ENCODE measurements at places on chromosomes 11 and 22.

GRCh38 chr22:36201630-36202319, at the start of gene APOL4:
APOL4 (minus strand) TSS chr22:36201809; CDS start chr22:36201734, 75 bp downstream.
- no peak for DNase-seq

GRCh38 chr22:49096476-49096875, 731.2 kb downstream of the BRD1 start:
- no peak for DNase-seq

DNA sequence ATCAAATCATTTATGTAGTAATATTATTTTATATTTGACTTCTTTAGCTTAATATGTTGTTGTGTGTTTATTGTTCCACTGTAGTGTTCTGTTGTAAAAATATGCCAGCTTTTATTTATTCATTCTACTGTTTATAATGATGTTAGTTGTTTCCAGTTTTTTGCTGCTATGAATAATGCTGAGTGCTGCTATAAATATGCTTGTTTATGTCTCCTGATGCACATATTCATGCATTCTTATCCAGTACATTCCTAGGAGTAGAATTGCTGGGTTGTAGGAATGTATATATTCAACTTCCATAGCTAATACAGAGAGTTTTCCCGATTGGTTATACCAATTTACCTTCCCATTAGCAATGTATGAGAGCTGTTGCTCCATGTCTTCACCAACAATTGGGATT, 33.5 kb upstream of the RAB30 start:
- DNase-seq = no peak

GRCh38 chr22:33803371-33804282, 116.6 kb downstream of the LARGE1 start:
- no peak for DNase-seq

DNA sequence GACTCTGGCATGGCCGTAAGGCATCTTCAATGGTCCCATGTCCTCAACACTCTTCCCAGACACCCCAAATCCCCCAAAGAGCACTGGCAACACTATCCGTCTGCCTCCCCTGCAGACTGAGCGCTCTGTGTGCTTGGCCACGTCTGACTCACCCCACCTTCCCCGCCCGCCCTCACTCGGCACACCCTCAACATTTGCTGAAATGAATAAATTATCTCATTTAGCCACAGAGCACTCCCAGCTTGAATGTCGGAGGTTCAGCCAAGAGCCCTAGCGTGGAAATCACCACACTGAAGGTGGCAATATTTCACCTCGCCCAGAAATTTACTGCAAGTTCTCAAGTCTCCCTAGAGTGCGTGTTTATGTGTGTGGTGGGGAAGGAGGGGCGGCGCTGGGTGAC, 46.6 kb upstream of the TCF20 start:
- DNase-seq = no peak

DNA sequence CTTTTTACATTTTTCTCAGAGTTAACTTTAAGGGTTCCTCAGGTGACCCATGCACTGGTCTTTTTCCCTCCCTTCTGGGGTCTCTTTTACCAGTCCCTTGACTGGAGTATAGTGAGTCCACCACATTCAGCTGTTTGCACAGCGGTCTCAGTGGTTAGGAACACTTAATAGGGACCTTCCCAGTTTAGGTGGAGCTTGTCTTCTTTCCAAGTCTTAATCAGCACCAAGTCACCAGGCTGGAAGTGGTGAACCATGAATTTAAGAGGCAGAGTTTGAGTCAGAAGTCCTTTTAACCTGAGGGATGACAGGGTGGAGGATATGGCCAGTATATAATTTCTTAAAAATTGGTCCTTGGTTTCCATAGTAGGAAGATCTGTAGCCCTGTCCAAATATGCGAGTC, 349.7 kb upstream of the MPPED2 start:
- no peak for DNase-seq

GRCh38 chr11:57781529-57781943, 19.9 kb downstream of the CTNND1 start:
- DNase-seq = no peak

DNA sequence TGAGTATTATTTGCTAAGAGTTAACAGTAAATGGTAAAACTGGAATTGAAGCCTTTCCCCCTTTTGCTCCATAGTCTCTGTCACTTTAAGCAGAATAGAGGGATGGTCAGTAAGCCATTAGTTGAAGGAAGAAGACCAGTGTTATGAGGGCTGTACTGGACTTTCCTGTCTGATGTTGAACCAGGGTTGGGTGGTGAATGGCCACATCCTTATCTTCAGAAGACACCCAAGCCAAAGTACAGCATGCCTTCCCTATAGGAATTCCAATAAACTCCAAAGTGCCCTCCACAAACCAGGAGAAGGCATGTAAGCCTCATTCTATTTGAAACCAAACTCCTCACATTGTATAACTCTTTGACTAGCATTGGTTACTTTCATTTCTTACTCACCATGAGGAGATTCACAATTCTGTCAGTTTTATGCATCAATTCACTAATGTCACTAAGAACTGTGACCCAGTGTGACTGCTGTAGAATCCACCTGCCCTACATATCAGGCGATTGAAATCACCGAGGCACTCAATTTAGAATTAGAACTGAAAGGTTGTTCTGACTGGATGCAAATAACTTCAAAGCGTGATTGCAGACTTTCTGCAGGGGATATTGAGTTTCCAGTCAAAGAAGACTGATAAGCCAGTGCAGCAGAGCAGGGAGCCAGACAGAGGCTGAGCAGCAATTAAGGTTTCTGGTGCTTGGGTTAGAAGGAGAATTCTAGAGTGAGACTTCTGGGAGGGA, 107.1 kb upstream of the DDI1 start:
- DNase-seq = no peak

DNA sequence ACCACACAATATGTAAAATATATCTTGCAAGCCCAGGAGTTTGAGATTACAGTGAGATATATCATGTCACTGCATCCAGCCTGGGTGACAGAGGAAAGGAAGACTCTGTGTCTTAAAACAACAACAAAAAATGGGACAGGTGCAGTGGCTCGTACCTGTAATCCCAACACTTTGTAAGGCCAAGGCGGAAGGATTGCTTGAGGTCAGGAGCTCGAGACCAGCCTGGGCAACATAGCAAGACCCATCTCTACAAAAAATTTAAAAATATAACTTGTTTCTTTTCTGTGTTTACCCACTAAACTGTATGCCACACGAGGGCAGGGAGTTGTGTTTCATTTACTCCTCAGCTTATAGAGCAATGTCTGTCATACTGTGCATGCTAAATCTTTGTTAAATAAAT, 3.1 kb downstream of the ZNF280A start:
- DNase-seq = no peak

GRCh38 chr11:60389279-60389910, 6.9 kb upstream of the MS4A14 start:
- no peak for DNase-seq

DNA sequence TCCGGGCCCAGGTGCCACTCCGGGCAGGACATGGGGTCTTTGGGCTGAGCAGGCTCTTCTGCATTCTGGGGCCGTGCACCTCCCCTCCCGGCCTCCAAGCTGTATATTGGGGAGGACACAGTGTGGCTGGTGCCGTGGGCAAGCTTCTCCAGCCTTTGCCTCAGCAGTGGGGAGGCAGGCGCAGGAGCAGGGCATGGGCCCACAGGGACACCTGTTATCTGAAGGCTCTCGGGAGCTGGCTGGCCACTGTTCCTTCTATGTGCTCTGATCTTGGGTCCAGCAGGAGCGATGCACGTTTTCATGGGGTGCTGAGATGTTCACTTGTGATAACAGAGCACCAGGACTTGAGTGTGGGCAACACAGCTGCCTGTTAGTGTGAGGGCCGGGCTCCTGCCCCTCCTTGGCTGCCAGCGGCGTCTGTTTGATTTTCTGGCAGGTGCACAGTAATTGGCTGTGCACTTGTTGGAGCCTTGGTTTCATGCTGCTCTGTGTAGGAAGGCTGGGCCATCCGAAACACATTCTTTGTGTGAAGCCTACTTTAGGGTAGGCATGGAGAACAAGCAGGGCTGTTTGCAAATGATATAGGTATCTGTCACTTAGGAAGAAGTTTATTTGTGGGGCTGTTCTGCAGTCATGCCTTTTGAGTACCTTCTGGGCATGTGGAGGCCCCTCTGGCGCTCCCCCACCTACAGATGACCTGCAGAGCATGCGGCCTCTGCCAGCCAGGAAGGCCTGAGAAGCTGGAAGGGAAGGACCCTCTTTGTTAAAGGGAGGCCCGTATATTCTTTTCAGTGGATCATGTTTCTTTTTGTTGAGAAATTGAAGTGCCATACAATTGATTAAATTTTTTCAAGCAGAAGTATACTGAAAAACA, 201.5 kb downstream of the TBC1D22A start:
- no peak for DNase-seq

DNA sequence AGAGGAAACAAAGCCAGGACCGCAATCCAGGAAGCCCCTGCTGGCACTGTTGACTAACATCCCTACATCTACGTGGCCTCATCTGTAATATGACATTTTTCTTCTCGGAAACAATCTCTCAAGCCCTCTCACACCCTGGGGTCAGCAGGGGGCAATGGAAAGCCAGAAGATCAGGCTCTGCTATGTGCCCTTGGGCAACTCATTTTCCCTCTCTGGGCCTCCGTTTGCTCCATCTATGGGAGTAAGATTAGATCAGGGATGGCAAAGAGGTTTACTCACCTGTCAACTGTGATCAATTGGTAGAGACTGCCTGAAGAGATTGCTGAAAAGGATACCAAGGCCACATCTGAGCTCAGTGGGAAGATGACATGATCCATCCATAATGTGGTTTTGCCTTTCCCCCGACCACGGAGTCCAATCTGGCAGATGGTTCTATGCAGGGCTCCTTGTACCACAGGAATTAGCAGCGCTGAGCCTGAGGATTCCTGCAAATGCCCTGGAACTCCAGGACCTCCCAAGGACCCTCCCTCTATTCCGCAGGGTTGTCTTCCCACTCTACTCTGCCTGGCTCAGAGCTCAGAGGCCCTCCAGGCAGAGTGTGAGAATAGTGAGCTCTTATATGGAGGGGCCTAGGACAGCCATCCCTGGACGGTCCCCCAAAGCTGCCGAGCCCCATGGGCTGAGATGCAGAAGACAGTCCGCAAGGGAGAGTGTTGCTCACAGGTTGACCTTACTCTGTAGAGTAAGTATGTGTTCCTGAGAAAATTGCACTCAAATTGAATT, 66.1 kb downstream of the CHST1 start:
- no peak for DNase-seq

DNA sequence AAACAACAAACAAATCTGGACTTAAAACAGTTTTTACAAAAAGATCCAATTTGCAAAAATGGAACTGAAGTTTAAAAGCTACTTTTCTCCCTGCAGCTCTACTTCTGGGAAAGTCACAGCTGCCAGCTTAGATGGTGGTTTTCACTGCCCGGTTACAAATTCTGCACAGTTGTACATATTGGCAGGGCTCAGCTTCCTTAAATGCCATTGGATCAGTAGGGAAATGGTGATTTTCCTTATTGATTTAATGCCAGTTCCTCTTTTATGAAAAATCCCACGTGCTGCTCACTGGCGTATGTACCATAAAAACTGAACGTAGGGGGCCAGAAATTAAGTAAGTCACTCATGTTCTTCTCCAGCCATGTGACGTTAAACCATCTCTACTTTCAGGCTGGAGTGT, 22.8 kb downstream of the GRAP2 start:
- DNase-seq = no peak

GRCh38 chr11:120956710-120957495, 67.0 kb upstream of the TBCEL start:
- DNase-seq = no peak

DNA sequence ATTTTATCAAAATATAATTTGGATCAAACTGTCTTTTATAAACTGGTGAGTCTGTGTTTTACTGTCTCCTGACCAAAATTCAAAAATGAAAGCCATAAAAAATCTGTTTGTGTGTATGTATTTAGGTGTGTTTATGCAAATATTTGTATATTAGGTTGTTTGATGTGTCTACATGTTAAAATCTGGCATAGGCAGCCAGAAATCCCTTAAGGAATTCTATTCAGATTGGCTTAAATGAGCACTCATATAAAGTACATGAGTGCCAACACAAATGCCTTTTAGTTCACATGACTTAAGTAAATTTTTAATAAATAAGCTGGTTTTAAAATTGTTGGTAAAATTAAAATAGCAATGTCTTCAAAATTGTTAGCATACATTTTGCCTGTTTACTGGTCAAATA, 133.3 kb upstream of the GUCY1A2 start:
- DNase-seq = no peak

GRCh38 chr11:2036863-2037486, 39.3 kb upstream of the H19 start:
- no peak for DNase-seq

- no peak for DNase-seq
Measured at GRCh38 chr11:7894251-7894650, 36.8 kb downstream of the OR10A6 start.

- no peak for DNase-seq
Measured at GRCh38 chr11:14073849-14074476, 111.4 kb downstream of the SPON1 start.

- no peak for DNase-seq
Measured at GRCh38 chr22:42664976-42665831, 16.0 kb upstream of the CYB5R3 start.

GRCh38 chr11:93330446-93330984, at the start of gene DEUP1:
DEUP1 (plus strand) TSS chr11:93330742; CDS start chr11:93332260, 1,518 bp downstream.
- no peak for DNase-seq

DNA sequence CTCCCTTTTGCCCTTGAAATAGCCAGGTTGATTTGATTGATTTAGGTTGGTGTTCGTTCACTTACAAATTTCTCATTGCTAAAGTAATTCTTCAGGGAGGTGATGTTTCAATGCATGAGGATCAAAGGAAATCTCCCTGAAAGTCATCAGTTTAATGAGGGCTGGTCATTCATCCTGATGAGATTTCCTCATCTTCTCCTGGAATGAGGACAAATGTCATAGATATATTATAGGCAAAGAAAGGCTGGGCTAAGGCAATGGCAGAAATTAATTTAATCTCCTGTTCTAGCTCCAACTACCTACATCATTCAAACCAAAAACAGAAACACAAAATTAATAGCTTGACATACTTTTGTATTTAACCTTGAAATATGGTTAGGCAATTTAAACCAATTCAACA, 1052.1 kb downstream of the LRRC4C start:
- DNase-seq = no peak

All from activated gamma-delta T cell treated with anti-CD3 and anti-CD28 coated beads, Interleukin-2, amount 50 U/mL, for 16 hours (primary cell).